COLO829 (cell line): ENCODE measurements at places on chromosomes 7 and 10.
A peak's percentile ranks its signal among the peaks of the same experiment; 100 is the strongest.

GRCh38 chr7:36053589-36053988 is 99.5 kb upstream of the EEPD1 start:
- no peak for DNase-seq

DNA sequence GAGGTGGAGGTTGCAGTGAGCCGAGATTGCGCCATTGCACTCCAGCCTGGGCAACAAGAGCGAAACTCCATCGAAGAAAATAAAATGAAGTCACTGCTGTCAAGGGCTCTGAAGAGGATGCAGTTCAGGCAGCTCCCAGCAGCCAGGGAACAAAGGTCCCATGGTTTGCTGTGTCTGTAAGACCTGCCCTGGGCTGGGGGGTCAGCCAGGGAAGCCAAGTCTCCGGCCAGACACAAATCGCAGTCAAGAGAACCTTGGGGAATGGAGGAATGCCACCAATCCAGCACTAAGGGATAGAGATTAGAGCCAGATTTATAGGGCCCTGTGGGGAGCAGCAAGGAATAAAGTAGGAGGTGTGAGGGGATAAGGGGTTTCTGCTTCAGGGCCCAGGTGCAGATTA is 28.9 kb upstream of the VSIR start:
- no peak for DNase-seq

- no peak for DNase-seq
Observed at GRCh38 chr10:11819027-11819426, 4.1 kb upstream of the PROSER2 start.

DNA sequence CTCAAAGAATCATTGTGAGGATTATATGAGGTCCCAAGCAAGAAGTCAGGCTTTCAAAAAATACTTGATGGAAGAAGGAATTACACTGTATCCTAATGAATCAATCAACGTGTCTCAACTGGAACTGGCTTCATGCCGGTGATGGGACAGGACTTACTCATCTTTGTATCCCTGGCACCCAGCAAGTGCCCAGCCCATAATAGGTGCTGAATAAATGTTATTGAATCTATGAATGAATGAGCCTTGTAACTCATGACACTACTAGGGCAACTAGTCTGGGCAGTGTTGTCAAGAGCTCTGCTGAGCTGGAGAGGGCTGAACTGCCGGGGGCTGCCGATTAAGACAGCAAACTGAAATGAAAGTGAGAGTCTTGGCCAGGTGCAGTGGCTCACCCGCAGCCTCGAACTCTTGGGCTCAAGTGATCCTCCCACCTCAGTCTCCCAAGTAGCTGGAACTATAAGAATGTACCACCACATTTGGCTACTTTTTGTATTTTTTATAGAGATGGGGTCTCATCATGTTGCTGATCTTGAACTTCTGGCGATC is 87.2 kb upstream of the KIF5B start:
- DNase-seq, result no peak

DNA sequence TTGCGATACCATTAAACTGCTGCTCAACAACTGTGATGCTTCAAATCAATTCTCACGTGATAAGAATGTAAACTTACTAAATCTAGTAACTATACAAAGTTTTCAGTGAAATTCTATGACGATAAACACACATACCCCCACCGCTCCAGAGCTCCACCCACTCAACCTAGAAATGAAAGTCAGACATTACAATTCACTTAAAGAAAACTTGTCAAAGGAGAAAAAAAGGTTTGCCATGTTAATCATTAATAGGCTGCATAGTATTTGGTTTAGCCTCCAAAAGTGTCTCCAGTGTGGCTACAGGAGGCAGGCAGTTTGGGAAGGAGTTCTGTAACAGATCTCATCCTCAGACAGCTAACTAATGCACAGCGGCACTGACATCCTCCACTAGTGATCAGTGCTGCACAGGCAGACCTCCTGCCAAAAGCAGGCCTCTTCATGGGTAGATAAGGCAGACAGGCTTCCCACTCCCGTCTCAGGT is 3.1 kb downstream of the HERPUD2 start:
- DNase-seq, result no peak

GRCh38 chr7:89001306-89001705 is 205.8 kb upstream of the TEX47 start:
- no peak for DNase-seq

- no peak for DNase-seq
Observed at GRCh38 chr10:15877836-15878576, 17.7 kb upstream of the MINDY3 start.

- DNase-seq, result no peak
Observed at GRCh38 chr10:58846856-58847255, 329.6 kb upstream of the PHYHIPL start.

GRCh38 chr10:78651287-78651686 is 417.5 kb upstream of the ZMIZ1 start:
- no peak for DNase-seq

- DNase-seq, result peak; percentile 6
Observed at GRCh38 chr10:49076741-49077521, 38.4 kb downstream of the VSTM4 start.

DNA sequence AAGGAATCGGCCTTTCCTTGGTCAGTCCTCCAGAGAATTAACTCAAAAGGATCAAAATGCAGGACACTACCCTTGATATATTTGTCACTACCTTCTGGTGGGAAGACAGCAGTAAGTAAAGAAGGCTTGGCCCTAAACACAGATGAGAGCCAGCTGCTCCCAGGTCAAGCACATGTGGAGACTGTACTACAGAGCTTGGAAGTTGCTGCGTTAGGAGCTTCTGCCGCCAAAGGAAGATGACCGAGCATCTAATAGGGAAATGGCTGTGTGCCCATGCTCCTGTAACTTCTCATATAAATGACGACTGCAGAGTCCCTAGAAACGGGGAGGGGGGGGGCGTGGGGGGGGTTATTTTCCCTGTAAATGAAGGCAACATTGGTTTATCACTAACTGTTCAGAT is 59.0 kb downstream of the PODXL start:
- DNase-seq, result no peak

GRCh38 chr7:146090023-146090645 is 26.5 kb upstream of the CNTNAP2 start:
- peak; percentile 40 for DNase-seq

DNA sequence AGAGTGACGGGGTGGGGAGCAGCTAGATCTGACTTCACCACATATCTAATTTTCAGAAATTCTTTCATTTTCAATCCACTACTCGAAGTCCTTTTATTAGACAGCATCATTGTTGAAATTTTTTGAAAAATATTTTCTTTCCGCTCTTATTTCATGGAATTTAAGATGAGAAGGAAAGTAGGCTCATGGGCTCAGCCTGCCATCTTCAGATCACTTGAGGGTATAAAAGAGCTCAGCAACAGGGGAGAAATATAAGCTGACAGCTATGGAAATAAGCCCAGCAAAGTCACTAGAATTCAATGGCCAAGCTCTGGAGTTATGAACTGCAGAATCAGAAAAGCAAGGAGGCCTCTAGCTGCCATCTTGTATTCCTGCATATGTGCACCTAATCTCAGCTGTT is 389.1 kb downstream of the XPNPEP1 start:
- DNase-seq, result no peak

GRCh38 chr7:112104120-112104519 is 102.1 kb downstream of the DOCK4 start:
- no peak for DNase-seq

DNA sequence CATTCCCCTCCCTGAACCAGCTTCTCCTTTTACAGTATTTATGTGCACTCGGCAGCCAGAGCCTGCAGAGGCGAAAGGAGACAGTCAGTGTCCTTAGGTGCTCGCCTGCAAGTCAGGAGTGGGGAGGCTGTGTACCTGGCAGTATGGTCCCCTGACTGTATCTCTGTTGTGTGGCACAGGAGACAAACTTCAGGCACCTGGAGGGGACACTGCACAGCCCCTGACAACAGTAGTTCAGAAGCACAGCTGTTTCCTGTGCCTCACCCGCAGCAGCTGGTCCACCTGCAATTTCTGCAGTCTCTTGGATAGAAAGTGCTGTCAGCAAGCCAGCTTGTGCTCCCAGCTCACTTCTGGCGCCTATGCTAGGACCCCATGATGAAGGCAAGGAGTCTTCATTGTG is 73.4 kb upstream of the LAMB4 start:
- DNase-seq, result no peak

DNA sequence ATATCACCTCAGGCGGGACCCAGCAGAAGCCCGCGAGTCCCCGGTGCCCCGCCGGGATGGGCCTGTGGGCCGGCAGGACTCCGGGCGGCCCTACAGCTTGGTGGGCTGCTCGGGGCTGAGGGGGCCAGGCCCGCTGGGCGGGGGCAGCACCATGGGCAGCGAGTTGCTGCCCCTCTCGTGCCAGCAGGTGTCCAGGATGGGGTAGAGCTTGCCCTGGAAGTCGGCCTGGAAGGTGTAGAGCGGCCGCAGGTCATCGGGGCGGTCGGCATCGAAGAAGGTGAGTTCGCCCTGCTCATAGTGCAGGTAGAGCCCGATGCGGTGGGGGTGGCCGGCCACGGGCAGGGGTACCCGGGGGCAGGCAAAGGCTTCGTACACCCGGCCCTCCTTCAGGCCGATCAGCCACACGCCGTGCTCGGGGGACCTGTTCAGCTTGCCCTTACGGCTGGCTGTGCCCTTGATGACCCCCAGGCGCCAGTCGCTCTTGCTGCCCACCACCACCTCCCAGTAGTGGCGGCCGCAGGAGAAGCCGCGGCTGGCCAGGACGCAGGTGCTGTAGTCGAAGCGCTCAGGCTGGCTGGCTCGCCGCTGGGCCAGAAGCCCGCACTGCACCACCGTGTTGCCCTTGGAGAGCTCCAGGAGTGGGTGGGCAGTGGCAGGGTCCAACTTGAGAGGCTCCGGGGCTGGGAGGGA is 4.3 kb upstream of the NSUN5 start:
- no peak for DNase-seq

DNA sequence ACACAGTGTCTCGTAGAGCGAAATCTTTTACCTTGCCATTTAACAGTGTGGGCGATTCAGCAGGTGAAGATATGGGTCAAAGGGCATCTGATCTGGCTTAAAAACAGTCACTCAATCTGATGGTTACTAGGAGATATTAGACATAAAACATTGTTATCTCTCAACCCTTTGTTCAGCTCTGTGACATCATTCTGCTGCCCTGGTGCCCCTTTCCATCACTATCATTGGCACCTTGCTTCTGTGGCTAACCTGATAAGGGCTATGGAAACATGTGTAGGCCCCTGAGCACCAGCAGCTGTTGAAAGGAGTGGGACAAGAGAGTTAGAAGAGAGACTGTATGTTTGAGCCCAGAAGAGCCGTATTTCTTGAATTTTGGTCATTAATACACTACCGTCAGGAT is 650.3 kb downstream of the PHTF2 start:
- DNase-seq, result no peak

DNA sequence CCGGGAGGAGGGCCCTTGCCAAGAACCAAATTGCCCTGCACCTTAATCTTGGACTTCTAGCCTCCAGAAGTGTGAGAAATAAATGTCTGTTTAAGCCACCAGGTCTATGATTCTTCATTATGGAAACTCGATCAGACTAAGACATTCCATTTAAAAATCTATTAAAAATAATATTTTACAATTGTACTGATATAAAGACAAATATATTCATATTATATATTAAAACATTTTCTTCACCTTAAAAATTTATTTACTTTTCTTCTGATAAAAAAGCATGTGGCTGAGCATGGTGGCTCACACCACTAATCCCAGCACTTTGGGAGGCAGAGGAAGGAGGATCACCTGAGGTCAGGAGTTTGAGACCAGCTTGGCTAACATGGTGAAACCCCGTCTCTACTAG is 72.4 kb upstream of the CHST15 start:
- DNase-seq, result no peak

GRCh38 chr10:15137036-15137359 is 31.5 kb downstream of the NMT2 start:
- no peak for DNase-seq

GRCh38 chr10:112767156-112767555 is 182.9 kb upstream of the TCF7L2 start:
- no peak for DNase-seq

GRCh38 chr7:158350166-158350900 is 237.3 kb downstream of the PTPRN2 start:
- no peak for DNase-seq

- DNase-seq, result no peak
Observed at GRCh38 chr7:106312099-106312871, 27.5 kb upstream of the NAMPT start.

- no peak for DNase-seq
Observed at GRCh38 chr10:61000769-61001730, 57.1 kb upstream of the RHOBTB1 start.

- no peak for DNase-seq
Observed at GRCh38 chr10:48466611-48467240, 138.1 kb downstream of the ARHGAP22 start.

GRCh38 chr7:103541026-103541425 is 95.0 kb upstream of the SLC26A5 start:
- DNase-seq, result no peak

- no peak for DNase-seq
Observed at GRCh38 chr7:83925860-83926259, 268.7 kb downstream of the SEMA3A start.

DNA sequence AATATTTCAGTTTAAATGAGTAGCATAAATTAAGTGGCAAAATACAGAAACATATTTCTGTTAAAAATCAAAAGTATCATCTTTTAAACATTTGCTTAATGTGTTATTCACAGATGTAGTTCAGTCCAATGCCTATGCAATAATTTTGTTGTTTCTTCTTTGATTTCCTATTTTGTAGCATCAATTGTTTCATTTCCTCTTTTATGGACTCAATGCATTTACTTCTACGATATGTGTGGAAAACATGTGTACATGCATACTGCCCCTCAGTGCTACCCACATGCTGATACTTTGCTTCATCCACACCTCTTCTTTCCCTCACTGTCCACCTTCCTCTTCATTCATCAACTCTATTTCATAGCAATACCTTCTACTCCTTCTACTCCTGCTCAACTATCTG is 108.1 kb downstream of the PTN start:
- no peak for DNase-seq

- DNase-seq, result peak; percentile 13
Observed at GRCh38 chr7:97971120-97971989, 18.6 kb downstream of the OCM2 start.

DNA sequence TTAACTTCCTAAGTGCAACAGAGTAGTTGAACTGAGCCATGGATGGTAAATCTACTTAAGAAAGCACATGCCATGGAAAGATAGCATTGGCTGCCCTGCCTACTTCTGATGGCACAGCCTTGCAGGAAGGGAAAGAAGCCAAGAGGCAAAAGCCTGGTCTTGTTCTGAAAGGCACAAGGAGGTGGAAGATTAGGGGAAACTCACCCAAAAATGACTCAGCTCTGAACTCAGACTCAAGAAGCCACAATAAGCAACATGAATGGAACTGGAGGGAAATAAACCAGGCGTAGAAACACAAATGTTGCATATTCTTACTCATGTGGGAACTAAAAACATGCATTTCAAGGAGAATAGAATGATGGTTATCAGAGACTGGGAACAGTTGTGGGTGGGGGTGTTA is 20.8 kb upstream of the ALOX5 start:
- DNase-seq, result no peak
